ENCODE measurements at places on chromosomes 2 and 18.

GRCh38 chr2:206379886-206380285 is 63.4 kb upstream of the ADAM23 start:
- peak; percentile 83 for DNase-seq

DNA sequence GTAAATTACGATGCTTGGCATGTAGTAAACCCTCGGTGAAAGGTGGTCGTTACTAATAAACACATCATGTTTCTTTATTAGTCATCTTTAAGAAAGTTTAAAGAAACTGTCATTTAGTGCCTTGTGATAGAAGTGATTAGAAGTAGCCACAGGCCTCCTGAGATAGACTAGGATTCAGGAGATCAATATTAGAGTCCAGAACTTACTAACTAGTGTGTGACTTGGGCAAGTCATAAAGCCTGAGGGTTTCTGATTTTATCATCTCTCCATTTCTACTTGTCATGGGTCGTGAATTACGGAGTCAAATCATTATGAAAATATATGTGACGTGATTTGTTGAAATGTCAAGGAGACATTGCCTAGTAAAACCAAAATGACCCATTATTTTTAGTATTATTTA is 6.7 kb downstream of the RPE start:
- DNase-seq = no peak

DNA sequence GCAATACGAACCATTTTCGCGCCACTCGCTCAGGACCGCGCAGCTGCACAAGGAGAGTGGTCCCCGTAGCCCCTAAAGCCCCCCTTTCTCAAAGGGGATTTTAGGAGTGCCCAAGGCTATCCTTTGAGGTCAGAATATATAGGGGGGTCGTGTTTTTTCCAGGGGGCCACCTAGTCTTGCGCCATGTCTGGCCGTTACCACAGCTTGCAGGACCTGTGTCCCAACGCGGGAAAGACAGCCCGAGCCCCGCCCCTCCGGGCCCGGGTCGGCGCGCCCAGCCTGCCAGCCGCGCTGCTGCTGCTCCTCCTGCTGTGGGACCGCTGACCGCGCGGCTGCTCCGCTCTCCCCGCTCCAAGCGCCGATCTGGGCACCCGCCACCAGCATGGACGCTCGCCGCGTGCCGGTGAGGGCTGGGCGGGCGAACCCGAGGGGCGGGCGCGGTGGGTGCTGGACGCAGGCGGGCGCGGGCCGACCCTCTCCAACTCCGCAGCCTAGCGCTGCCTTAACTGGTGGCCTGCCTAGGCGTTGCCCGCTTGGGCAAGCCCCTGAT is at the start of gene CDCA7:
TSS of gene CDCA7 (plus strand) at position 291 of the 550 bp plus-strand sequence. CDS start at position 383, 92 bp downstream.
- peak; percentile 92 for DNase-seq

DNA sequence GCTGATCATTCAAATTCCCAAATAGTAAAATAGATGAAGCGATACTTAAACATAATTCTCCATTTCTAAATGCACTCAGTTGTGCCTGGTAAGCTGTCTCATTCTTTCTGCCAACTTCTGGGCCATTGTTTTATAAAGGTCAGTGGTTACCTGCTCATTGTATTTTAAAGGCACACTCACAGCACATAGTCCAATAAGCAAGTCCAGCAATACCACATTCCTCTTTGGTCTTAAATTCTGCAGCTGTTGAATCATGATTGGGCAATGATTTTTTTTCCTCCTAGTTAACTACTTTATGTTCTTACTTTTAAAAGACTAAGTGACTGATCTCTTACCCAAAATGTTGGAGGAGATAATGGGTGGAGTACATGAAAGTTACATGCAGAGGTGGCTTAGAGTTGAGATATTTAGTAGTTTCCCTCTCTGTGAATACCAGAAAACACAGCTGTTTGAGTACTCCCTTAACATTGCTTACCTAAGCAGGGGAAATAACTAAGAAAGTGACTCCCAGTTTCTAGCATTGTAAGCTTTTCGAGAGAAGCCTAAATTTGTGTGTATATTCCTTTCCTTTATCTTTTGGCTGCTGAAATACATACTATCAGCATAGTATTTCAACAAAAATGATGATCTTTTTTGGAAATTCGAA is 220.7 kb downstream of the CAMKMT start:
- no peak for DNase-seq

DNA sequence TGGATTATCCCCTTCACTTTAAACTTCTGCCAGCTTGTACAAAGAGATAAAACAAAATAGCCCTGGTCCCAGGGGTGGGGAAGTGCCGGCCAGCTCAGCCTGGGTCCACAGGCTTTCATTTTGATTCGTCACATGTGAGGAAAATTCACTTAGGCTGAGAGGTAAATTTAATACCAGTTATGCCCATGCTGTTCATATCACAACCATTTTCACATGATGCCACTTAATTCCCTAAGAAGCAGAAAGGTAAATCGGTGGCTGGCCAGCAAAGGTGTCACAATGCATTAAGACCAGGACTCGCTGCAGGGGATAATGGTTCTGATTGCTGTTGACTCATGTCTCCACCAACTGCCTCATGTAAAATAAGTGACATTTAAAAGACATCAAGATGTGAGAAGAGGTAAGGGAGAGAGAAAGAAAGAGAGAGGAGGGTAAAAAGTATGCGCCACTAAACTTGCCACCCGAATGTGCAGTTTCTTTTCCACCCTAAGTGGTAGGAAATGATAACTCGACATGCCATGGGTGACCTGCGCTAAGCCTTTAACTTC is 261.0 kb upstream of the SIX3 start:
- peak; percentile 53 for DNase-seq

DNA sequence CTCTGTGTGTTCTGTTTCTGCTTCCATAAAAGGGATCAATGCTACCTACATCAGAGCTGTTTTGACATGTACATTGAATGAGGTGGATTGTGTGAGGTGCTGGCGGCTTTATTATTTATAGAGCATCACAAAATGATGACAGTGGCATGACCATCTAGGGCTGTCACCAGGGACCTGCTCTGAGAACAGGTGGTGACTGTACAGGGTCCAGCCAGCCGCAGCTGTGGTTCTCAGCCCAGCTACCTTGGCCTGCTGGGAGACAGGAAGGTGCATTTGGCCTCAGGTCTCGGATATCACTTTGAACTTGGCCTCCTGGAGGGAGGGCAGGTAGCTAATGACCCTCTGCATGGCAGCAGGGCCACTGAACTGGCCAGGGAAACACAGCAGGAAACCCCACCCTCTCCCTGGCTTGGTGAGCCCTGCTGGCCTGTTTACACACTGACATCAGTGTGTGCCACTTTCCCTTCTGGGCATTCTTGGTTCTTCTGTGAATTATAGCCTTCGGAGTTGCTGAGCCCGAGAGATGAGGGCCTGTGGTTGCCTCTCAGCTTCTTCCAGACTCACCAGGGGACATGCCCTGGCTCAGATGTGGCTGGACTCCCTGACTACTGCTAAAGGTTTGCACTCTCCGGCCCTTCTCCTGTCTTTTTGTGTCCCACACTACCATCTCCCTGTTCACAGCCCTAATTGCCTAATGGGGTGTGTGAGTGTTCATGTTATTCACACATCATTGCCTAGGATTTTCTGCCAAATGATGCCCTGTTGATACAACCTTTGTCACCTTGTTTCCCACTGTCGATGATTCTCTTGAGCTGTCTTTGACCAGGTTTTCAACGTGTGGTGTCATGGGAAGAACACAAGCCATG is 109.2 kb upstream of the RAB12 start:
- DNase-seq = no peak

DNA sequence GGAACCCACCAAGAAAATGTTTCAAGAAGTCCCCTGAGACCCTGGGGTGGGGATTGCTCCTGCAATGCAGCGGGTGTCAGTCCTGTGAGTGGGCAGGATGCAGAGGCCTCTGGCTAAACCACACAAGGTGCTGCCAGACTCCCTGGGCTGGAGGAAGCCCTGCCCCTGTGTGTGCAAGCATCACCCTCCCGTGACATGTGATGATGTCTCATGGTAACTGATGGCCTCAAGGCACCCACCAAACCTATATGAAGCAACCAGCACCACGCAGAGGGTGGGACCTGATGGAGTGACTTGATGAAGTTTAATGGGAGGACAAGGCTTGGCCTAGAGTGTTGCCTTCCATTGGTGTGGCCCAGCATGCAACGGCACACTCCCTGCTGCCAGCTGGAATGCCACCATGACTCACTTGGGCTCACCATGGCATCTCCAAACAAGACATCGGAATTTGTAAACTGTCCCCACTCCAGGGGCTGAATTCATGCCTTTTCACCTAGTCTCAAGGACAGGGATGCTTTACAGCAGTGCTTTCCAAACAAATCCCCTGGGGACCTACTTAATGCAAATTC is 8.7 kb upstream of the SLC14A1 start:
- DNase-seq = no peak

GRCh38 chr2:16869711-16870110 is 204.1 kb upstream of the CYRIA start:
- no peak for DNase-seq

DNA sequence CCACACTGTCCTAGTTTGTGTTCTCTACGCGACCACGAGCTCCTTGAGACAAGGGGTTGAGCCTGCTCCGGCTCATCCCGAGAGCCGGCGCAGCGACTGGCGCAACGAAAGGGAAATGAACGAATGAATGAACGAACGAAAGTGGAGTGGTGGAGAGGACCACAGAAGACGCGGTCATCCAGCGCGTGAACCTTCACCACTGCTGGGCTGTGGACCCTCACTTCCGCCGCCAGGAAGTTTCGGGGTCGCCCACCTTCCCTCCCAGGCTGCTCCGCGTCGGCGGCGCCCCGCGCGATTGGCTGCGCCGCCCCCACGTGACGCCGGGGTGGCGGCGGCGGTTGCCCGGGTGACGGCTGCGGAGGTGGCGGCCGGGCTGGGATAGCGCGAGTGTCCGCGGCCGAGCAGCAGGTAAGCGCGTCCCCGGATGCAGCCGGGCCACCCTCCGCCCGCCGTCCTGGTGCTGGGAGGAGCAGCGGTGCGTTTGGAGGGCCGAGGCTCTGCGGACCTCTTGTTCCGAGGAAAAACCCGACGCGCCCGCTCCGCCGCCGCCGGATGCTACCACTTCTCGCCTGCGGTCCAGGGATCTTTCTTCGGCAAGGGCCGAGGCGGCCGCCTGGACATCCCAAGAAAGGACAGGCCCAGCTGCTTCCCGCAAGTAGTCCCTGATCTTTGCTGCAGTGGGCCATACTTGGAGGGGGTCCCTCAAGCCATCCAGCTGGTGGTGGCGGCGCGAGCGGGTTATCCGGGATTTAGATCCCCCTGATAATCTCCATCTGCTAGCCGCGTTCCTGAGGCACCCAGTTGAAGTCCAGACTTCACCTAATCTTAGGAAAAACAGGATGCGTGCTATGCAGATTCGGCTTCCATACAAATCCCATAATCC is at the start of gene ARMC9:
TSS of gene ARMC9 (plus strand) at position 341 of the 883 bp plus-strand sequence. CDS start 7,608 bp downstream, outside the sequence.
- peak; percentile 95 for DNase-seq

DNA sequence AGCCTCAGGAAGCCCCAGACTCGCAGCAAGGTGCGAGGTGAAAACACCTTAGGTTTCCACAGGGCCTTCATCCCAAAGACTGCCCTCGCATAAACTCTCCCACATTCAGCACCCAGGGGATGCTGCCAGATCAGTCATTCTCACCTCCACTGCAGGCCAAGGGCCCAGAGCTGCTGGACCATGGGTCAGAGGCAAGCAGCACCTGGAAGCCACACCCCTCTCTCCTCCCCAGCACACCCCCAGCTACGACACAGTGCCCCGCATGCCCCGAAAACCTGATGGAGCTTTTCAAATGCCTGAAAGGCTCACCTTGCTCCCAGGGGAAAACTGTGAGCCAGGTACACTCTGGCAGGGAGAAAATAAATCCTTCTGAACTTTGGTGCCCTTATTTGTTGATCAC is 31.9 kb upstream of the LDLRAD4 start:
- DNase-seq = no peak

GRCh38 chr2:159797543-159798375 is at the start of gene CD302:
TSS of gene CD302 (minus strand) at chr2:159798208. CDS start at chr2:159798198, 10 bp downstream.
- peak; percentile 73 for DNase-seq

GRCh38 chr2:233821196-233821595 is 33.1 kb downstream of the HJURP start:
- DNase-seq = no peak

GRCh38 chr2:215324811-215325210 is 13.0 kb downstream of the ATIC start:
- DNase-seq = no peak

- no peak for DNase-seq
Measured at GRCh38 chr2:11505652-11506610, 27.9 kb upstream of the GREB1 start.

GRCh38 chr18:48913775-48914174 is 37.0 kb downstream of the SMAD7 start:
- no peak for DNase-seq

GRCh38 chr2:174577967-174578589 is 19.5 kb downstream of the WIPF1 start:
- peak; percentile 42 for DNase-seq

DNA sequence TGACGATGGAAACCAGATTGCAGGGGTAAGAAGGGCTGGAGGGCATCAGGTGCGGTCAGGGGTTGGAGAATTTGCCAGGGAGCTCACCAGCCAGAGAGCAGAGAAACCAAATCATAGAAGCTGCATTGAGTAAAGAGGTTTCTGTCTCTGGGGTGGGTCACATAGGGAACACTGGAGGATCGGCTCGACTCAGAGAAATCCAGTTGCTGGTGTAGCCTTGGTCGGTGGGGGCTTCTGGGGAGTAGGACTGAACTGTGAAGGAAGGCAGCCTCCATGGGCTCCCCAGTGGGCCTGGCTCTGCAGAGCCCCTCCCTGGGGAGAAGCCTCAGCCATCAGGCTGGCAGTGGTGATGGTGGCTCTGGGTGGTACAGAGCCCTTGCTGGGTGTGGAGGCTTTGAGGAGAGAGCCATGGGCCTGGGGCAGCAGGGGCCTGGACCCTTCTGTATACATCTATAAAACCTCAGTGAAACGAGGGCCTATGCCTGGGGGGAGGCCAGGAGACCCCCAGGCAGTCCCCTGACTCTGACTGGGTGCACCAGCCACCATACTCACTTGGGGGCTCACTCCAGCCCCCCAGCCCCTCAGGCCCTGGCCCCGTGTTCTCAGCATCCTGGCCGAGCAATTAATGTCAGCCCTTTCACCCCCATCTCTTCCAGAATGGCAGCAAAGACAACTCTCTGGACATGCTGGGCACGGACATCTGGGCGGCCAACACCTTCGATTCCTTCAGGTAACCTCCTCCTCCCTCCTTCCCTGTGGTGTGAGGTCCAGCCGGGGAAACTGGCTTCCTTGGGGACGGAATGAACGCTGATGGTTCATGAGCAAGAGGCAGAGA is 124.5 kb downstream of the CTIF start:
- no peak for DNase-seq

DNA sequence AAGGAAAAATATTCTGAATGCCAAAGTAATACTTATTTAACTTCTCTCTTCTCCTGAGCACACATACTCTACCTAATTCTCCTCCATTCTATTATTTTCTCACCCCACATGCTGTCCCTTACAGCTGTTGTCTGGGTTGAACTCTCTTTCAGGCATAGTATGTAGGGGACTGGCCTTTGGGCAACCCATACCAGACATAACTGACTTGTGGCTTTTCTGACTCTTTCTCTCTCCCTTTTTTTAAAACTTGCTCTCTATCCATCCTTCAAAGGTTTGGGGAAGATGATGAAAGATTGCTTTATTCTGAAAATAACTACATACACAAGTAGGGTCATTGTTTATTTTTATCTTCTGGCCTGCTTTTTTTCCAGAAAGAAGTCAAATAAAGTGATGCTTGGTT is 69.9 kb upstream of the NOSTRIN start:
- DNase-seq = no peak

- peak; percentile 83 for DNase-seq
Measured at GRCh38 chr2:10901160-10901939, 10.4 kb upstream of the KCNF1 start.
